ENCODE measurements at places on chromosomes 11 and 22.

DNA sequence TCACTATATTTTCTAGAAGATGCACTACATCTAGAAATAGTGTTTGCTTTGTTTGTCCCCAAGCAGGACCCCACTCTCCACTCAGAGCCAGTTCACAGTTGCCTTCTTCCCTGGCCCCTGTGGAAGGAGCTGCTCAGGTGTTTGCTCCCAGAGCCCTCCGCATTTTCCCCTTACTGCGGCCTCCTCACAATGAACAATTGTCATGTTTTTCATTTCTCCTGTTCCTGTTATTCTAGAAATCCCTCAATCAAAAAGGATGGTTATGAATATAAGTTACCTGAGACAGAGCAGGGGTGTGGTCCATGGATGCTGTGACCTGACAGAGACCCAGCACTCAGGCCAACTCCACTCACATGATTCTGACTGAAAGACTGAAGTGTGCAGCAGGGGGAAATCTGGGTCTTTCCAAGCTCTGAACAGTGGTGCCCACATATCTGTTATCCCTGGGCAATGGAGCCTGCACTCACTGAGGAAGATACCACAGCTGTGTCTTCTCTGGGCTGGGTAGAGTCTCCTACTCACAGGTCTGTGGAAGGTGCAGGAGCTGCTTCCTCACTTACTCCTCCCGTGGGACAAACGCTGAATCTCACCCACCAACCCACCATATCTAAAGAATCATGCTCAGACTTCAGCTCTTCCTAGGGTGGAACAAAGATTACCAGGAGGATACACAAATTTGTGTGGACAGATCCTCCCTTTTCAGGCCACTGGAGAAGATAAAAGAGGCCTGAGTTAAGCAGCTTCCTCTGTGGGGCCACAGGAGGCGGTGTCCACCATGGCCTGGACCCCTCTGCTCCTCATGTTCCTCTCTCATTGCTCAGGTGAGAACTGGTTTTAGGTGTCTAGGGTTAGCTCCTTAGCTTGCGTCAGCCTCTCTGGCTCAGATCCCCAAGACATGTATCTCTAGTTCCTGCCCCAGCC is 87.1 kb upstream of the TOP3B start:
- no peak for DNase-seq

- DNase-seq, result no peak
These were observed 50.8 kb upstream of the PRDM11 start for GRCh38 chr11:45095691-45096010.

DNA sequence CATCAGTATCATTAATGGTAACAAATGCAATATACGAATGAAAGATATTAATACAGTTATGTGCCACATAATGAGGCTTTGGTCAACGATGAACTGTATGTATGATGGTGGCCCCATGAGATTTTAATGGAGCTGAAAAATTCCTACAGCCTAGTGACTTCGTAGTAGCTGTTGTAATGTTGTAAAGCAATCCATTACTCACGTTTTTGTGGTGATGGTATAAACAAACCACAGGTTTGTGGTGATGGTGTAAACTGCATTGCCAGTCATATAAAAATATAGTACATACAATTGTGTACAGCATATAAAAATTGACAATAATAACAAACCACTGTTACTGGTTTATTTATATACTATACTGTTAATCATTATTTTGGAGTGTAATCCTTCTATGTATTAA is 27.4 kb upstream of the GRIA4 start:
- DNase-seq, result no peak

DNA sequence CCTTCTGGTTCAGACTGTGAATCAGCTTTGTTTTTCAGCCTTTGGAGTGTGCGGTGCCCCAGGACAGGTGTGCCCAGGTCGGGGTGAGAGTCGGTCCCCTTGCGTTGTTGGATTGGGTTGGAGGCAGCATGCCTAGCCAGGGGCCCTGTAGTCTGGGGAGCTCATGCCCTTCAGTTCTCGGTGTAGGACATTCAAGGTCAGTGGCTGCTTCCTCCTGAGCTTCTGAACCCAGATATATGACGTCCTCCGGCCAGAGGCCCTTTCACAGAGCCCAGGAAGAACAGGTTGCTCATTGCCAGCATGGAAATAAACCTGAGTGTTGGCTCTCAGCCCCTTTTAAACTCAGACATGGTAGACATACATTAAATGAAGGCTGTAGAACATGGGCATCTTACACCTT is 2.7 kb downstream of the CSRP3 start:
- no peak for DNase-seq

DNA sequence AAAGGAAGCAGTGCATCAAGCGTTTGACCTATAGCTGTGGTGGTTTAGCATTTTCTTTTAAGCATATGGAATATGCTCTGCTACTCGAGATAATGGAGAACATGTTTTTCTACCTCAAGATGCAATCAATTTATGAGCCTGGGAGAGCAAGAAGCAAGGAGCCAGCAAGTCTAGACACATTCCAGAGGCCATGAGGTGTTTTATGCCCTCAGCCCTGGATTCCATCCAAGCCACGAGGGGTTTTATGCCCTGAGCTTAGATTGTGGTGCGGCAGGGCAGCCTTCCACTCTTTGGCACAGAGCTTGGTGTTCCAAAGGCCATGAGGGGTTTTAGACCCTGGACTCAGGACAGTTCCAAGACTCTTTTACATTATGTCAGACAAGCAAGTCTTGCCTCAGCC is 11.7 kb upstream of the DNAJB13 start:
- no peak for DNase-seq

- no peak for DNase-seq
These were observed 9.1 kb upstream of the RANBP1 start for GRCh38 chr22:20106849-20107237.

DNA sequence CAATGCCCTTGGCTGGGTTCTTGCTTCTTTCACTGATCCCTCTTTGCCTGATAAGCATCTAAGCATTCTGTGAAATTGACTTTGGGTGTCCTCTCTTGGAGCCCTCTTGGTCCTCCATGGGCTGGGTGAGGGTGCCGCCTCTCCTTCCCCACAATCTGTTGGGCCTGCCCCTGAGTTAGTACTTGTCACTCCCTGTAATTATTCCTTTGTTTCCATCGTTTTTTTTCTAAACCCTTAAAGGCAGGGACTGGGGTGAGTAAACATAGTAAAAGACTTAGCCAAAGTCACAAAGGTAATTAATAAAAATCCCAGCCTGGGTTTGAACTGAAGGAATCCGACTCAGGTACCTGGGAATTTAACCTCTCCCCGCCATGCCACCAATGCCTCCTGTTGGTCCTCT is 188.1 kb downstream of the MYO18B start:
- no peak for DNase-seq

DNA sequence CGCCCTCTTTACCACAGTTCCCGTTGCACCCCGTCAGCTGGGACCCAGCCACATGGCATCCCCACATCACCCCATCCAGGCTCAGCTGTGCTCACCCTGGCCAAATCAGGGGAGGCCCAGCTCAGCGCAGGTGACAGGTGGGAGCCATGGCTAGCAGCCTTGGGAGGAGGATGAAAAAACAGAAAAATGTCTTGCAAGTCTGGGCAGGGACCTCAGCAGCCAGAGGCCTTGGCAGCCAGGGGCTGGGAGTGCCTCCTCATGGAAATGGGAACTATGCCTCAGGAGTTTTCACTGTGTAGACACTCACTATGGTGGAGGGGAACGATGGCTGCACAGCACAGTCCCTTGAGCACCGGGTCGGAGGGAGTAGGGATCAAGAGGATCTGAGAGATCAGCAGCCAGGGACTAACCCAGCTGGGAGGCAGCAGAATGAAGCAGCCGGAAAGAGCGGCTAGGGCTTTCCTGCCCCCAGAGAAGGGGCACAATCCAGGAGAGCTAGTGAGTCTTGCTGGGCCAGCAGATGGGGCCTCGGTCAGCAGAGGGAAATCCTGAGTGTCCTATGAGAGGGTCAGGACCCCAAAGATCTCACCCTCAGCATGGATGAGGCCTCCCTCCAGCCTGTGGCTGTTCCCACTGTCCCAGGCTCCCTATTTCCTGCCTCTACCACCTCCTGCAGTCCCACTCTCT is 6.2 kb upstream of the FTH1 start:
- no peak for DNase-seq

- no peak for DNase-seq
These were observed 132.5 kb downstream of the HIPK3 start for GRCh38 chr11:33389635-33390034.

Data from H9 (cell line).